NCI-H69 (cell line): ENCODE measurements at places on chromosomes 4 and X.

GRCh38 chr4:185567381-185568376 lies 32.4 kb upstream of the PDLIM3 start:
- DNase-seq: no peak

DNA sequence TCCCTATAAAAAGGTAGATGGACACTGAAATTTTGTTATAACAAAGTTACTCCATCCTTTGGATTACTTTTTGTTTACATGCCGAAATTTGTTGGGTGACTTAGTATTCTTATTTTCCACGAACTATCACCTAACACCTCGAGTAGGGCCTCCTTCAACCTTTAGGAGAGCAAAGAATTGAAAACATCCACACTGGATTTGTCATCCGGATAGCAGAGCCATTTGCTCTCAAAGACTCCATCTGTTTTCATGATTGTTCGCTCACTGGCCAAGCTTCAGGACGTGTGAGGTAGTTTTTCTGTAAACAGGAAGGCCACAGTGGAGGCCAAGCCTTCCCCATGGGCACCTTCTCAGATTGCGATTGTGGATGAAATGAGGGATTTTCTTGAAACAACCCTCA lies at the start of gene ADAD1:
Gene ADAD1, plus strand, starts transcription at position 301 of the 400 bp plus-strand sequence. CDS start 1,059 bp downstream, outside the sequence.
- DNase-seq: no peak

- DNase-seq: no peak
These were observed 29.9 kb downstream of the RNF175 start for GRCh38 chr4:153729895-153730294.

GRCh38 chr4:120043828-120044227 lies 22.8 kb downstream of the MAD2L1 start:
- no peak for DNase-seq

DNA sequence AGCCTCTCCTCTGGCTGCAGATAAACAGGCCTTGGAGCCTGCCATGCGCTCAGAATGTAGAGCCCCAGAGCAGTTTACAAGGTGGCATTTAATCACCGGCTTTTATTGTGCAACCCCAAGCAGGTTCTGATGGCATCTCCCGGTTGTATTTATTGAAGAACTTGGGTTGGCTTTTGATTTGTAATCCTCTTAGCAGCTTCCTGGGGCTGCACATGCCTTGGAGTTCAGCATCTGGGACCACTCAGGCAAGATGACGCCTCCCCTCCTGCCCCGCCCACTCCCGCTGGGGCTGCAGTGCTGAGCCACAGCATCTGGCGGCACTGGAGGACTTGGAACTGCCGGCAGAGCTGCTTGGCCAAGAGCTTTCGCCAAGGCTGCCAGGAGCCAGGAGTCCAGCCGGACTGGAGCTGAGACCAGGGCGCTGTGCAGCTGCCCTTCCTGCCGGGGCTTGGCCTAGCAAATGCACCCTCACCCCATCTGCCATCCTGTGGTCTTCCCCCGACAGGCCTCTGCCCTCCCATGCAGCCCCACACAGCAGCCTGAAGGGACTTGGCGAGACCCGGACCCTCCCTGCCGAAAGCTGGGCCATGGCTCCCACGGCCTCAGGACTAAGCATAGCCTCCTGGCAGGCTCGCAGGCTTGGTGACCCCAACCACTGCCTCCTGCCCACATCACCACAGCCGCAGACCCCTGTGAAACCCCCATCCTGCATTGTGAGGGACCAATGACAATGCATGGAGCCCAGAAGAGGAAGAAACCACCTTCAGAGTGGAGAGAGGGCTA lies 5.4 kb downstream of the HTRA3 start:
- DNase-seq: peak; percentile 66

DNA sequence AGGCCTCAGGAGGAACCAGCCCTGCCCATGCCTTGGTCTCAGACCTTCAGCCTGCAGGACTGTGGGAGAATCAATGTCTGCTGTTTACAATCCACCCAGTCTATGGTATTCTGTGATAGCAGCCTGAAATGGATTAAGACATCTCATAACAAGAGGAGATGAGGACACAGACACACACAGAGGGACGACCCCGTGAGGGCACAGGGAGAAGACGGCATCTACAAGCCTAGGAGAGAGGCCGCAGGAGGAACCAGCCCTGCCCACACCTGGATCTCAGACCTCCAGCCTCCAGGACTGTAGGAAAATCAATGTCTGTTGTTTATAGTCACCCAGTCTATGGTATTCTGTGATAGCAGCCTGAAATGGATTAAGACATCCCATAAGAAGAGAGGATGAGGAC lies 3.3 kb downstream of the SLC25A6 start:
- DNase-seq: no peak

DNA sequence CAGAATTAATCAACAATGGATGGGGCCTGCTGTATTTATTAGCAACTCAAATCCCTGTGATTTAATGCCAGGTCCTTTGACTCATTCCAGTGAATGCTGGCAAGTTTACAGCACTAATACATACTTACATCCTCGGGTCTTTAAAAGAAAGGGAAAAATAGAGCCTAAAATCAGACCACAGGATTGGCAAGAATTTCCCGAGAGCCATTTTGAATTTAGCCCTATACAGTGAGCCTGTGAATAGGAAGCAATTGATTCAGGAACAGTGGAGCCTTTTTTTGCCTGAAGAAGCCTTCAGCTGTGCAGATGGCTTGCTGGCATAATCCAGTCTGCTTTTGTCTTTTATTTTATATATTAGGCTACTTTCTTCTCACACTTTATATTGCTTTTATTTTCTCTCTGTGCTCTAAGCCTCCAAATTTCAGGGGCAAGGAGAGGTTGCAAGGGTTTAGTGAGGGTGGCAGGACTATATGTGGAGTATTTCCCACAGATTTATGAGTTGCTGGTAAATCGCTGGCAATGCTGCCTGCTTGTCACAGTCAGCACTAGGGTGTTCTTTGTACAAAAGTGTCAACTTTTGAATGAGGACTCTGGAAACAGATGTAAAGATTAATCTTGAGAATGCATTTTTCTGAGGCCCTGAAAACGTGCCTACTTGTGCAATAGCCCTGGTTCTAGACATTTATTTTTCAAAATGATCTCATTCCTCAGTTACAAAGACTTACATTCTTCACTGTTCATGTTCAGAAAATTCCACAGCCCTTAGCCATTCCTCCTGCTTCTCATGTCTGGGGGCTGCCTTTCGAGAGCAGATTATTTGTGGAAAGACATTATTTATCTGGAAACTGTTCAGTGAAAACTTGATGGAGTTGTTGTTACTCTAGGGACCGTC lies 303.5 kb downstream of the SPRY1 start:
- no peak for DNase-seq

DNA sequence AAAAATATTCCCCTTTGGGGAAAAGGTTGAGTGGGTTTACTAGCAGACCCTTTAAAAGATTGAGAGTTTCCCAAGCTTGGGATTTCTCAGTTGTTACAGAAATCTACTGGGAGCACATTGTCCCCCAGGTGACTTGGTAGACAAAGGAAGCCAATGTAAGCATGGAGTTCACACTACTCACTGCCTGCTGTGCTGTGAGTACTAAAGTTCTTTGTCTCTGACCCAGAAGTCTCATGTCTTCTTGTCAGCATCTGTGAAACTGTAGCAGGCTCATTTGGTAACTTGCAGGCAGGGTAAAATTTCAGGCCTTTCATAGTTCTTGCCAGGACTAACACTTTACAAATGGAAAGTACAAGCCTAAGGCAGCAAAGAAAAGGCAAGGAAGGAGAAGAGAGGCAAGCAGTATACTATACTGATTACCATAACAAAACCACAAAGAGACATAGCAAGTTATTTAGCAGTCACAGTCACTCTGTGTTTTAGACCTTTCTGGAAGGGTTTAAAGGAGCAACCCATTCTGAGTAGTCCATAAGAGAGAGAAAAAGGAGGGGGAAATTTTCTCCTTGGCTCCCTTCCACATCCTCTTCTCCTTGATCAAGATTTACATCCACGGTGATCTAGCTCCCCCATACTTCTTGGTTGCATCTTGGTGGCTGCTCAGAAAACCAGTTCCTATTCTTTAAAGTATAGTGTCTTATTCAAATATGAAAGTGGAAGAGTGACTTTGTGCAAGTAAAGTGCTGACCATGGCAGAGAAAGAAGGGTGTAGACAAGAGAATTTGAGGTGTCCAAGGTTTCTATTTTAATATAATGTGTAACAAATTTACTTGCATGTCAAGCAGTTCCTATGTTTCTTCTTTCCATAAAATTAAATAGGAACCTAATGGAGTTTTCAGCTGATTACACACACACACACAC lies 160.0 kb upstream of the PDE5A start:
- DNase-seq: peak; percentile 8

DNA sequence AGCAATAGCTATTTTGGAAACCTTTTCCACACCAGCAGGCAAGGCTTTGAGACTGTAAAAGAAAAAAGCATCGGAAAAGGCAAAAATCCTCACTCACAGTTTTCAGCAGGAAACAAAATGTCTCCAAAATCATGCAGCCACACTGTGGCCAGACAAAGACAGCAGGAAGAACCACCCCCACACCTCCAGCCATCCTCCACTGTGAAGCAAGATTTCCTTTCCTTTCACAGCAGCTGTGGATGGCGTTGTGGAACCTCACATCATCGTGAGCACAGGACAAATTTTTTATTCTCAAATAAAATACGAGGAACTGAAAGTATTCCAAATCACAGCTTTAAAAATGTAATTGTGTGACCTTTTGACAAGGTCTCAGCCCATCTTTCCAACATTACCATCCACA lies 351.7 kb upstream of the NOCT start:
- DNase-seq: peak; percentile 2

GRCh38 chr4:22019676-22020075 lies 71.1 kb upstream of the KCNIP4 start:
- no peak for DNase-seq

DNA sequence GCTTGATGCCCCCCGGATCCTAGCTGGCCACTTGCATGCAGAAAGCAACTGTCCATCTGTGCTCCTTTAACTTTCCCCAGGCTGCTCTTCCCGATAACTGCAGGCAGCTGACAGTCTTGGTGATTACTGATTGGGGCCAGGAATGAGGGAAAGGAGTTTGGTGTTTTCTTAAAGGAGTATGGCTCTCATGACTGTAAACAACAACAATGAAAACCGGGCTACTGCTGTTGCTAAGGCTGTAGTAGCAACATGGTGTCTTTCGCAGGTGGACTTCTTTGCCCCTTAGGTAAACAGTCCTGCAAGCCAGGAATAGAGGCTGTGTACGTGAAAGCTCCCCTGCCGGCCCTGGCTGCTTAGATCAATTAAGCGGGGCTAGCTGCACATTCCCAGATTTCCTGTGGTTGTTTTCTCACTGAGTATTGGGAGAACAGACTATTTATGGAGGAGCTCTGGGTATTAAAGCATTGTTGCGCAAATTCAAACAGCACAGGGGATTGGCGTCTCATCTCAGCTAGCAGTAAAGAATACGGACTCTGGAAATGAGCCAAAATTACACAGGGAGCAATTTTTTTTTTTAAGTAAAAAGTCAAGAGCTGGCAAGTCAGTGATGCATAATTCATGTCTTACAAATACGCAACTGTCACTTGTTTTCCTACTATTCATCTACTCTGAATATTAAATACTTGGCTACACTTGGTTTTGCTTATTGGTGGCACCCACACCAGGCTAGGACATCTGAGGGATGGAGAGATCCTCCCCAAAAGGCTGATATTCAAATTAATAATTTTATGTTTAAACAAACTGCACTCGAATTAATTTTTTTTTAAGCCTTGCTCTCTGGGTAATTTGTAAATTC lies 61.6 kb upstream of the NAP1L5 start:
- DNase-seq: peak; percentile 17

- no peak for DNase-seq
These were observed 25.6 kb upstream of the ANTXR2 start for GRCh38 chr4:80098635-80099034.

- no peak for DNase-seq
These were observed 301.9 kb downstream of the BMPR1B start for GRCh38 chr4:95059663-95060062.

- DNase-seq: no peak
These were observed 53.0 kb downstream of the SEPTIN11 start for GRCh38 chr4:77002321-77003107.

DNA sequence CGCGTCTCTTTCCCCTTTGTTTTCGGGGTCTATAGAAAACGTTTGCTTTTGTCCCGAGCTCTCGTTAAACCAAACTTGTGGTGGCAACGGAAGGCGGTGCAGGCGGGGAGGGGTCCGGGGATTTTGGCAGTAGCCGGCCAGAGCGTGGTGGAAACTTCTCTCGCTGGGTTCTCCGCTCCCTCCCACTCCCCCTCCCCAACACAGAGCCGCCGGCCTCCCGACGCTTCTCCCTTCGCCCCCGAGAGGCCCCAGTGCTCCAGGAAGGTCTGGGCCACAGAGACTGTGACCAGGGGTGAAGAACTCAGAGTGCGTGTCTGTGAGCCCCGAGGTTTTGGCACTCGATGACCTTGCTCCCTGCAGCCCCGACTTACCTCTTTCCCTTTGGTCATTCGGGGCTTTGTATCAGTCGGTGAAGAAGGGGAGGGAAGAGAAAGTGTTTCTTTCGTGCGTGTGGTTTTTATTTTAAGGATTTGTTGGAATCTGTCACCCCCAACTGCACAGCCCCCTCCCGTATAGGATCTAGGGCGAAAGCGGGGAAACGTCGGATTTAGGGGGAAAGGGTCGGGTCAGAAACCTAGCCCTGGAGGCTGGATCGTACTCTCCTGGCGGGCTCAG lies 9.0 kb upstream of the BCOR start:
- DNase-seq: peak; percentile 69

GRCh38 chr4:16764622-16765021 lies 133.8 kb downstream of the LDB2 start:
- DNase-seq: no peak

- peak; percentile 67 for DNase-seq
These were observed 52.9 kb upstream of the TRPC5OS start for GRCh38 chrX:111823128-111823527.

- DNase-seq: peak; percentile 22
These were observed 976 bp downstream of the PHKA1 start for GRCh38 chrX:72713130-72713529.

DNA sequence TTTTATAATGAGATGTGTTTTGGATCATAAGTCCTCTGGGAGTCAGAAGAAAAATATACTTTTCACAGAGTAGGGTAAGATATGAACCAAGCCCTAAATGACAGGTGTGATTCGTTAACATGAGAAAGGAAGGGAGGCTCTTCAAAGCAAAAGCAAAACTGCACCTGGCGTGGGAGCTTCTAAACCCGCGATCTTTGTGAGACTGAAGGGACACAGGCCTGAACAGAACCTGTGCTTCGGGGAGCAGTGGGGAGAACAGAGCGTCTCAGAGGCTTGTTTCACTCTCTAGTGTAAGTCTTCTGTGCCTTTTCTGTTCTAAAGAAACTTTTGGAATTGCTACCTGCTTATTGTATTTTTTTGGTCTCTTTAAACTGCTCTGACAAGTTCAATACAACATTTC lies 30.2 kb upstream of the CYP4V2 start:
- DNase-seq: no peak

- no peak for DNase-seq
These were observed 15.3 kb downstream of the SLC34A2 start for GRCh38 chr4:25670991-25671390.

GRCh38 chr4:155342142-155342541 lies 34.6 kb downstream of the MAP9 start:
- DNase-seq: no peak

GRCh38 chr4:144531841-144532240 lies 114.1 kb upstream of the HHIP start:
- no peak for DNase-seq

- DNase-seq: peak; percentile 75
These were observed 104.4 kb downstream of the HHIP start for GRCh38 chr4:144750348-144750747.

- no peak for DNase-seq
These were observed 33.5 kb downstream of the SNX25 start for GRCh38 chr4:185242749-185243533.

GRCh38 chrX:108001218-108001814 lies 19.1 kb upstream of the TEX13B start:
- DNase-seq: peak; percentile 81
